ENCODE measurements at places on chromosomes 4 and X. TPM values are rescaled to one million over a fixed set of nuclear protein-coding genes. Genes with fewer than 3 reads are reported as not detected.

LNX1 gene
- 44.2 TPM for polyA plus RNA-seq

CCDC160 gene
- 0.29 TPM for polyA plus RNA-seq

NLRP2B gene
- polyA plus RNA-seq, result not detected

SHROOM3 gene
- 15.3 TPM for polyA plus RNA-seq

BLOC1S4 gene
- 5.4 TPM for polyA plus RNA-seq

RAB41 gene
- polyA plus RNA-seq, result not detected

PABPC1L2A gene
- polyA plus RNA-seq, result not detected

CTAG1A gene
- not detected for polyA plus RNA-seq

MAGEB17 gene
- 0.08 TPM for polyA plus RNA-seq

RPGR gene
- polyA plus RNA-seq, result 10.0 TPM

STK32B gene
- polyA plus RNA-seq, result 0.24 TPM

VCX gene
- polyA plus RNA-seq, result 0.05 TPM

CDKL2 gene
- polyA plus RNA-seq, result 0.32 TPM

STK26 gene
- polyA plus RNA-seq, result 6.9 TPM

KLB gene
- polyA plus RNA-seq, result 0.61 TPM

DCUN1D4 gene
- 9.2 TPM for polyA plus RNA-seq

All from esophagus (tissue), 2 donors.